ENCODE measurements at places on chromosomes 3 and 15.

GRCh38 chr15:93825682-93826081 is 405.7 kb upstream of the MCTP2 start:
- DNase-seq, result no peak

DNA sequence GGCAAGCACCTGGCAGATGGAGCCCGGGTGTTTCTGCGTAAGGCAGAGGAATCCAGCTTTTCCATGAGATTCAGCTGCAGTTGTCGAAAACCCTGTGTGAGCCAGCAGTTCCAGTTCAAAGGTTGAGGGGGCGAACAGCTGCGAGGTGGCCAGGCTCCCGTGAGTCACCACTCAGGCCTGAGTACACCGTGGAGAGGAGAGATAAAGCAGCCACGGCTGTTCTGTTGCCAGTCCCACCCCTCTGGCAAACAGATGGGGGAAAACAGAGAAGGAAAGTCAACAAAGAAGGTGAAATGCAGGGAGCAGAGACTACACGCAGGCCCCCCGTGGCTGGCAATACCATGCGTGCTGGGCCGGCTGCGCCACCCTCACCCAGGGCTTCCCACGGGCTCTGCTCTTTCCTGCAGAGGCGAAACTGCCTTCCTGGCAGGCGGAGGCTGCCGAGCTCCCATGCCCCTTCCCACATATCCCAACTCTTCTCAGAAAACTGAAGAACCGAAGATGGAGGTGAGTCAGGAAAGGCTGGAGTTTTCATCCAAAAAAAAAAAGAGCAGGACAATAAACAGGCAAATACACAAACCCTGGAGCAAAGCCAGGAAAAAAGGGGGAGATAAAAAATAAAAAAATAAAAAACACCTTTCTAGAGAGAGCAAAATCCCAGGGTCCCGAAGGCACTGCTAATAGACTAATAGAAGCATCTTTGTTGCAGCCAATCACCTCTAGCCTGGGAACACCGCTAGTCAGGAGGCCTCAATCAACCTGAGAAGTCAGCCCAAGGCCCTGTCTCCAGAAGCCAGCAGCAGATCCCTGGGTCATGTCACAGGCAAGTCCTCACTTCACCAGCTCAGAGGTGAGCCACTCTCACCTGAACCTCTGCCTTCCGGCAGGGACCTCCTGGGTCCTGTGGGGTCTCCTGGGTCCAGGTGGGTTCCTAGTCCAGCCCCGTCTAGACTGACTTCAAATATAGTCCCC is 37.7 kb downstream of the FAM174B start:
- peak; percentile 74 for DNase-seq

DNA sequence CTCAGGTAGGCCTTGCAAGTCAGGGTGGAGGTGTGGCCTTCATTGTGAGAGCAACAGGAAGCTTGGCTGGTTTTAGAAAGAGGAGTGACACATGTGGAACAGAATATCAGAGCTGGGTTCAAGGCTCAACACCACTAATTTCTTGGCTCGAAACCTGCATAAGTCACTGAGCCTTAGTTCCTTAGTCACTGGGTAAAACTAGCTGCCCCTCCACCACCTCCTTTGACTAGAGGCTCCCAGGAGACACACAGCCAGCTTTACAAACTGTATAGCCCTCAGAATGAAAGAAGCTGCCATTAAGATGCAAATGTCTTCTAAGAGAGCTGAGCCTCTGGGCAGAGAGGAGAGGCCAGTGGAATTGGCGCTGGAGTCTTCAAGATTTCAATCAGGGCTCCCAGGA is 67.7 kb downstream of the CERS3 start:
- DNase-seq, result no peak

DNA sequence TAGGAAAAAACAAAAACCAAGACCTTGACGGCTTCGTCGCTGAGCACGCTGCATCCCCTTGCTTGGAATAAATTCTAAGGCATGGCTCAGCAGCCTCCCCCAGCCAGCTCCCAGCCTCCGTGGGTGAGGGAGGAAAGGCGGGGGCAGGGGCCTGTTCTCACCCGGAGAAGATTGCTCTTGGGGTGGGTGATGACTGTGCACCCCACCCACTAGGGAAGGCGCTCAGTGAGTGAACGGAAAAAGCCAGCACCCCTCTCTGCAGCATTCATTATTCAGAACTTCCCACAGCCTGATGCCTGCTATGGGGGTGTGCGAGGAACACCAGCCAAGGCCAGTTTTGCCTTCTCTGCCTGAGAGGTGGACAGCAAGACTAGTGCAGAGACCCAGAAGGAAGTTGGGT is 19.3 kb upstream of the NTRK3 start:
- DNase-seq, result no peak

DNA sequence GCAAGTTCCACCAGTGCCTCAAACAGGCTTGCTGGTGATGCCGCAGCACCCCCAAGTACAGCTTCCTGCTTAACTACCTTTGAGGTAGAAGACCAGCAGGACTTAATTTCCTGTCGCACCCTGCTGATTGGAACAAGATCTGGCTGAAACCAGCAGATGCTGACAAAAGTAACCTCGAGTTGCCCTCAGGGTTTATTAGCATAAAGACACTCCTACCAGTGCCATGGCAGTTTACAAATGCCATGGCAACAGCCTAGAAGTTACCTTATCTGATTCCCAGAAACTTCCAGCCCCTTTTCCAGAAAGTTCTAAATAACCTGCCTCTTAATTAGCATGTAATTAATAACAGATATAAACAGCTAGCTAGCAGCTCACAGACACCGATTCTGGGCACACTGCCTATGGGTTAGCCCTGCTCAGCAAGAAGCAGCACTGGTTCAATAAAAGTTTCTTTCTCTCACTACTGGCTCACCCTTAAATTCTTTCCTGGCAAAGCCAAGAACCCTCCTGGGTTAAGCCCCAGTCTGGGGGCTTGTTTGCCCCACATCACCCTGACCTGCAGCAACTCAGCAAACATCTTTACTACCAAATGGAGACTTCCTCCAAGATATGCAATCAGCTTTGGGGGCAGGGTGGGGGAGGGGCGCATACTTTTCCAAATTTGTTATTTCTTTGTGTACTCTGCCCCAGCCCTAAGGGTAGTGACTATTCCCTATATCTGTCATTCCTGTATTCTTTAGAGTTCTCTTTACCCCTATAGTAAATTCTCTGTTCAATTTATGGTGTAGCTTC is 54.2 kb downstream of the MAP4 start:
- DNase-seq, result no peak

- DNase-seq, result no peak
Observed at GRCh38 chr15:27468151-27468591, 497.2 kb downstream of the GABRG3 start.

DNA sequence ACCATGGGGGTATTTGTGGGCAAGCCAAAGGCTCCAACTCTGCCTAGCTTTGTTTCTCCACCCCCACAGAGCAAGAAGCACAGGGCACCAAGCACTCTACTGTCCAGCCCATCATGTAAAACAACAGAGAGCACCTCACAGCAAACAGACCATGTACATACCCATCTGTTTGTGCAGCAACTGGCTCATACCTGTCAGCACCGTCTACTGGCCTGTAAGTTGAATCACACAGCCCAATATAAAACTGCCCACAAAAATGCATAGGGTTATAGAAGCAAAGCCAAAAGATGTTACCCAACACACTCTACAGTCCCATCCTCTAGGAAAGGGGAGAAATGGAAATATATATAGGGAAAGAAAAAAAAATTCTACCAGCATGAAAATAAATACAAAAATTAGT is 139.7 kb upstream of the CPNE4 start:
- DNase-seq, result no peak

- DNase-seq, result no peak
Observed at GRCh38 chr15:31309893-31310606, 16.6 kb upstream of the KLF13 start.

- DNase-seq, result no peak
Observed at GRCh38 chr3:66432041-66432766, 68.6 kb downstream of the LRIG1 start.

DNA sequence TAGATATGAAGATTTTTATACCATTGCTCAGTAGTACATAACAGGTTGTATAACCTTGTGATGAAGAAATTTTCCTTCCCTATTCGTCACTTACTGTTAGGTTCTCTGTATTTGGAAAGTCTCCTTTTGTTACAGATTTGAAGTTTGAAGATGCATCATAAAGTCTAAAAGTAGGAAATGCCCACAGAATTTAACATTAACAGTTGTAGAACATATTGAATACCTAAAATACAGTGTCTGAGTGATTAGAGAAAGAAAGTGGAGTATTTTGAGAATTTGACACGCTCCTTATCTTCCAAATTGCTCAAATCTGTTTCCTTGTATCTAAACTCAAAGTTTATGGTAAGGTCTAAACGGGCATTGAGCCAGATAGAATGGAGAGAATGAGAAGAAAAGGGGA is 111.3 kb downstream of the MBNL1 start:
- no peak for DNase-seq

DNA sequence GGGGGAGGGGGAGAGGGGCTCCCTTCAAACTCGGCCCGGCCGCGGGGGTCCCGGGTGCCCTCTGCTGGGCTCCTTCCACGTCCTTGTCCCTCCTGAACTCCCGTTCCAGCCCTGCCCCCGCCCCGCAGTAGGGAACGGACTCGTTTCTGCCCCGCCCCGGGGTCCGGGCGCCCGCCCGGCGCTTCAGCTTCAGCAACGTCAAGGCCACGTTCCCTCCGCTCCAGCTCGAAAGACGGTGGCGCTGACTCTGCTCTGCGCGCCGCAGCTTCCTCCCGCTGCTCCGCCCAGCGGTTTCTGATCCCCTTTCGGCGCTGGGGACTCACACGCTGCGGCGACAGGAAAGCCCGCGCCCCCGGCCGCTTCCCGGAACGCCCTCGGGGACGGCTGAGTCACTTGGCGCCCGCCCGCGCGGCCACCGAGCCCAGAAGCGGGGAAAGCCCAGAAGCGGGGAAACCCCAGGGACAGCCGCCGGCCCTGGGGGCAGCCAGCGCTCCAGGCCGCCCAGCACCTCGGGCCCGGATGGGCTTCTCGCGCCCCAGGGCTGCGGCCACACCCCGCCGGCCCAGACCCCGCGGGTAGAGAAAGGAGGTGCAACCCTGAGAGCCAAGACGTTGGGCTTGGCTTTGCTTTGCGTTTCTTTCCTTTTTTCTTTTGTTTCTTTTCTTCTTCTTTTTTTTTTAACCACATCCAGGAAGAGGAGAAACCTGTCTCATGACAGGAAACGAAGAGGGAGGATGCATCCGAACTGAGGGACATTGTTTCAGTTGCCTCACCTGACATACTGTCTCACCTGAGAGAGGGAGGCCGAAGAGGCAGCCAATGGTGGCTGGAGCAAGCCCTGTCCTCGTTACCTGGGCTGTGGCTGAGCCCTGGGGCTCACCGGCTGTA is 28.9 kb downstream of the ARHGAP31 start:
- DNase-seq, result peak; percentile 88

- DNase-seq, result no peak
Observed at GRCh38 chr15:42954291-42954690, 33.7 kb upstream of the TTBK2 start.

- DNase-seq, result no peak
Observed at GRCh38 chr3:31048143-31048542, 153.7 kb upstream of the GADL1 start.

DNA sequence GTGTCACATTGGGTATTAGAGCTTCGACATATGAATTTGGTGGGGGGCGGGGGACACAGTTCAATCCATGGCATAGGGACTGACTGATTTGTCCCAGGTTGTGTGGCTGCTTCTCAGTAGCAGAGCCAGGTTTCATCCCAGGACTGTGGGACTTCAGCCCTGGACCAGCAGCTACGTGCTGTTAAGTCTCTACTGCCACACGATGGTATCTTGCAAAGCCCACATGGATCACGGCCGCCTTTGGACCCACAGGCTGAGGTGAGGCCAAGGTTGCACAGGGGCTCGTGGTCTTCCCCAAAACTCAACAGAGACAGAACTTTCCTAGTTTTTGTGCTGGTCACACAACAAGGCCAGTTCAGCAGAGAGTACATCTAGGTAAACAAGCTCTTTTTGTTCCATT is 97.4 kb downstream of the LRRK1 start:
- no peak for DNase-seq

DNA sequence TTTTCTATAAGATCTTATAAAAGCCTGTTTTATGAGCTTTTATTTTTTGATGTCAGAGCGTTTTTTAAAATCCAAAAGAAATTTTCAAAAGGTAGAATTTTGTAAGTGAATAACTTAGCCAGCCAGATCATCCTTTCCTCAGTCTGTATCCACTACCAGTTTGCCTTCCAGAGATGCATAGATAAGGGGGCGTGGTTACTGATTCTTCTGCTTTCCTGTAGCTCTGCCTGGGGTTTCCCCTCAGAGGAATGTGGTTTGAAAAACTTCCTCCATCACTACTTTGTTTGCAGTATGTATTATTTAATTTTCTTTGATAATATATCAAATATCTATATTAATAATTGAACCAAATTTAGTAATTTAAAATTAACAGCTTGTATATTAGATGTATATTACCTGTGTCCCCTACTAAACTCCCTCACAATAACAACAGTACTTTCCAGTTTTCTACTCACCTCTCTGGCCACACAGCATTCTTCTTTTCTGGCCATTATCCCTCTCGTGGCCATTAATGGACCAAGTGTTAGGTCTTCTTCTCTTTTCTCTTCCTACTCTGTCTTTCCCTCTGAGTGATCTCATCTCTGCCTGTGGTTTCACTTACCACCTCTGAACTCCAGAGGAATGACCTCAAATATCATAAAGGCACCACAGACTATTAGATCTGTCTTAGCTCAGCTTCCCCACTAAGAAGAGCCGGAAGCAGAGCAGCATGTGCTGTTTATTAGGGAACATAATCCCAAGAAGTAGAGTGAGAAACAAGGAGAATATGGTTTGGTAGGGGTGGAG is 239.7 kb downstream of the UBE2E2 start:
- no peak for DNase-seq

DNA sequence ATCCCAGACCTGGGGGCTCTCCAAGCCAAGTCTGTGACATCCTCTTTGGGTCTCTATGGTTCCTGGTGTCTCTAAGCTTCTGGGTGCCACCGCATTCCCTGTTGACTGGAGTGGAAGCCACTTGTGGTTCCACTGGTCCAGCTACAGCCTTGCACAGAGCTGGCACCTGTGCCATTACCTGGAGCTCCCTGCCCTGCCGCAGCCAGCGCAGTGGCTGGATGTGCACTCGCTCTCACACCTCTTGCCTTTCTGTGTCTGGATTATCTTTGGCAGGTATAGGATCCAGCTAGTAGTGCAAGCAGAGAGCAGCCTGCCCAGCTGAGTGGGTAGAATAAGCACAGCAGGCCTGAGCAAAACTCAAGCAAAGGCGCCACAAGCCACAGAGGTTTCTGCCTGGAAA is 1635.5 kb downstream of the OTOL1 start:
- DNase-seq, result no peak

DNA sequence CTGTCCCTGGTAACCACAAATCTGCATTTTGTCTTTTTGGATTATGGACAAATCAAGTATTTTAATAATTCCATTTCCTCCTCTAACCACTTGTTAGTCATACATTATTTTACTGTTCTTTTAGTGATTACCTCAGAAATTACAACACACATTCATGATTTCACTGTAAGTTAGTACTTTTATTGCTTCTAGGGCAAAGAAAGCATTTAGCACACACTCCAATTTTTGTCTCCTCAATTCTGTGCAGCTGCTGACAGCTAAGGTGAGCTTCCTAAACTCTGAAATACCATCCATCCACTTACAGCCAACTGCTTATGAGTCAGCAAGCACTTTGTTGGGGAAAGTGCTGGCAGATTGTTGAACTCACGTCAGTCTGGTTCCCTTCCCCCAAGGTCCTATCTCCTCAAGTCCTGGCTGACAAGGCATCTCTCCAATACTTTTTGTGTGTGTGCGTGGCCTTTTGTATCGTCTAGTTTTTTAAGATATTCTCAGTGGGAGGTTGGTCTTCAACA is 49.4 kb upstream of the TNFAIP8L3 start:
- no peak for DNase-seq

Measured in hindlimb muscle (tissue), 1 donor.